ENCODE measurements at places on chromosomes 7 and 10.

GRCh38 chr10:70694418-70695141 lies 22.3 kb downstream of the ADAMTS14 start:
- DNase-seq, result no peak

- no peak for DNase-seq
Observed at GRCh38 chr10:132509506-132510173, 27.9 kb upstream of the INPP5A start.

DNA sequence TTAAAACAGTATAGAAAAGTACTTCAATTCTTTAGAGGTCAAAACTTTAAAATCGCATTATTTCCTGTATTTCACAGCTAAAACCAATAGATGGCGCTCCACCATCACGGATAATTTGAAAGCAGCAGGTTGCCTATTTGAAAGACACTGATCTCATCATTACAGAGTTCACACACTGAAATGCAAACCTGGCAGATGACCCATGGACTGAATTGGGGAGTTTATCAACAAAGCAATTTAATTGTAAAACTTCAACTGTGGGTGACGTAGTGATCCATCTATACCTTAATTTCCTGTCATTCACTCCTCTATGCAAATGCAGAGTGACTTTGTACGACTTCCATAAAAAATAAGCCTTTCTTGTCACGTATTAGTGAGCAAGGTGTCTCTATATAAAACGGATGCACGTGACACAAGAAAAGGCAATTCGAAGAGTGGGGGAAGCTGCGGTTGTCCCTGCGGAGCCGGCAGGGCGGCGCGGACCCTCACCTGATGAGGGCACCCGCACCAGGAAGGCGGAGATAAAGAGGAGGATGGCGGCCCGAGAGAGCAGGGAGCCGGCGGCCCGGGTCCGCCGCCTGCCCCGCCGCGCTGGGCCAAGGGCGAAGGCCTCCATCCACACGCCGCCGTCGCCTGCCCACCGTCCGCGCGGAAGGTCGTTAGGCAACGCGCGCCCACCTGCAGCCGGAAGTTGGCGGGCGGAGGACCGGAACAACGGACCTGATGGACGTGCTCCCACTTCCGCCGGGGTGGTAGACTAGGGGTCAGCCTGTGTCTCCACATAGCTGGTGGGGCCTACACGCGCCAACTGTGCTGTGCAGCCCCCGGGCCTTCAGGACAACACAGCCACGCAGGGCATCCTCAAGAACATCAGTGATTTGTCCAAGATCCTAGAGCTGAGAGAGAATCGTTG lies at the start of gene ZPBP:
TSS of gene ZPBP (minus strand) at position 668 of the 913 bp plus-strand sequence. CDS start at position 616, 52 bp downstream.
- DNase-seq, result peak; percentile 64

- no peak for DNase-seq
Observed at GRCh38 chr10:48595539-48595932, 9.3 kb downstream of the ARHGAP22 start.

- DNase-seq, result no peak
Observed at GRCh38 chr7:105270117-105270516, 118.6 kb downstream of the SRPK2 start.
